Right renal cortex interstitium (tissue), 3 donors: ENCODE measurements at places on chromosomes 3 and 15. TPM values are rescaled to one million over a fixed set of nuclear protein-coding genes. Genes with fewer than 3 reads are reported as not detected.

- DNase-seq, result peak; percentile 73
Observed at GRCh38 chr15:77107531-77108355, 36.8 kb upstream of the TSPAN3 start.

DNA sequence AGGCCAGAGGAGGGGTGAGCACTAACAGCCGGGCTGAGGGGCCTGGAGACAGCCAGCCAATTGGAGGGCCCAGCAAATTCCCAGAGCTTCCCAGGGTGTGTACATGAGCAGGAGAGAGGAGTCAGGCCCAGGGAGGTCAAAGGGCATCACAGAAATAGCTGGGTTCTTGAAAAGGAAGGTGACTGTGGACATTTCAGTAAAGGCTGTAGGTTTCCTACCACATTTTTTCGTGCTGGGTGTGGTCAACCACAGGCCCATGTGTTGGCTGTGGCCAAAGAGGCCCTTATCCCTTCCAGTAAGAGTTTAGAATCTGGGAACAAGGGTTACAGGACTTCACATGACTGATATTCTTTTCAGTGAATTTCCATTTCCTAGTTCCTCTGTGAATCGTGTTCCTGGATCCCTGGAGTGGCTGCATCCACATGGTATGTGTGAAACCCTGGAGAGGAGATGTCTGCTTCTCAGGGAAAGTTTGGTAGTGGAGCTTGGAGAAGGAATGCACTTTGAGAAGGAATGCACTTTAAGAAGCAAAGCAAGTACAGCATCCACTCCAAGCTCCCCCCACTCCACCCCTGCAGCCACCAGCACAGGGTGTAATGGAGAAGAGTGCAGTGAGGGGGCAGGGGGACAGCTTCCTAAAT lies 73.2 kb upstream of the HEG1 start:
- no peak for DNase-seq

- DNase-seq, result no peak
Observed at GRCh38 chr3:150292891-150293290, 115.2 kb upstream of the TSC22D2 start.

GRCh38 chr3:131036986-131037385 lies 10.3 kb downstream of the NEK11 start:
- DNase-seq, result no peak

Gene SLC38A3
- polyA plus RNA-seq, result 5.0 TPM

Gene GCHFR
- 44.8 TPM for polyA plus RNA-seq

- no peak for DNase-seq
Observed at GRCh38 chr3:188488801-188489200, 334.8 kb downstream of the LPP start.

DNA sequence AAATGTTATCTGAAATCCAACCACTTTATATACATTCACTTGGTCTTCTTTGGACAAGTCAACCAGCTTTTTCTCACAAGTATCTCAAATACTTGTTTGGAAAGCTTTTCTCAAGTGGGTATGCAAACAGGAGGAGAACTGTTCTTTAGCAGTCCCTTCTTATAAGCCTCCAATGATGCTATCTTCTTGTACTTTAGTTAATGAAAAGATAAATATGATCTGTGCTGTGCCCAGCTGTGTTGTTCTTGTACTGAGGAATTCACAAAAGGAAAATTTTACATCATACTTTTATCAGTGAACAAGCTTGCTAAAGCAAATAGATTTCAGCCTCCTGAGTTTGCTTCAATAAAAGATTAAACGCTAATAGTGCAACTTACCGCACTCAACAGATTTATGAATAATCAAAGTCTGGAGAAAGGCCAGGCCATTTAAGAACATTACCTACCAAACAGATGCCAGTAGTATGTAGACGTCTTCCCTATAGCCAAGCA lies 395.2 kb downstream of the MECOM start:
- no peak for DNase-seq

Gene PLAAT1
- polyA plus RNA-seq, result 2.3 TPM

DNA sequence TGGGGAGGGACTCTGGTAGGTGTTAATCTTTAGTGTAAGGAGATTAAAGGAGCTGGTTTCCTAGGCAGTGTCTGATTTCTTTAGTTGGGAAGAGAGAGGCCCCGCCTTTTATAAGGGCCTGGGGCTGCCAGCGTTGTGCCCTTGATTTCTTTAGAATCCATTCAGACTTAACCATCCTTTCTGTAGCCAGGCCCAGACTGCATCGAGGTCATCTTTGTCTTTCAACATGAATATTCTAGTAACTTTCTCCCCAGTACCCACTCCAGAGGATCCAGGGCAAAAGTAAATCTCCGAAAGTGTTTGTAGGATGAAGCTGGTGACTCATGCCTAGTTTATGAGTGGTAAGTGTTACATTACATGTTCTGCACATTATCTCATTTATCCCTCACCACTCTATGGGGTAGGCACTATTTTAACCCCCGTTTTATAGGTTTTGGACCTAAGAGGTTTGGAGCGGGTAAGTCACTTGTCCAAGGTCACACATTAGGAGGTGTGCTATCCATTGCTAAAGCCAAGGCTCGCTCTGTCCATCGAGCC lies 11.8 kb upstream of the USP3 start:
- no peak for DNase-seq

- no peak for DNase-seq
Observed at GRCh38 chr3:69142090-69142489, 19.7 kb upstream of the LMOD3 start.

GRCh38 chr3:175325440-175325839 lies 466.3 kb downstream of the NAALADL2 start:
- DNase-seq, result no peak

DNA sequence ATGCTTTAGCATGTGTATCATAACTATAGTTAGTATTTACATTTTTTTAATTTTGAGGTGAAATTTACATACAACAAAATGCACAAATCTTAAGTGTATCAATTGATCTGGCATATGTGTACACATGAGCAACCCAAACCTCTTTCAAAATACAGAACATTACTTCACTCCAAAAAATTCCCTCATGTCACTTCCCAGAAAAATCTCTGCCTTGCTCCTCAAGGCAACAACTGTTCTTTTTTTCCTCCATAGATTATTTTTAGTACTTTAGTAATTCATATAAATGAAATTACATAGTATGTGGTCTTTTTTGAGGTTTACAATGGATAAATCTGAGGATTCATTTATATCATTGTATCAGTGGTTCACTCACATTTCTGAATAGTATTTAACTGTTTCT lies 84.9 kb downstream of the TRIM42 start:
- no peak for DNase-seq

Gene DLL4
- 9.1 TPM for polyA plus RNA-seq

- DNase-seq, result no peak
Observed at GRCh38 chr3:4993276-4994143, 14.3 kb downstream of the BHLHE40 start.

- DNase-seq, result peak; percentile 43
Observed at GRCh38 chr3:159273608-159274007, 471.8 kb downstream of the MFSD1 start.

DNA sequence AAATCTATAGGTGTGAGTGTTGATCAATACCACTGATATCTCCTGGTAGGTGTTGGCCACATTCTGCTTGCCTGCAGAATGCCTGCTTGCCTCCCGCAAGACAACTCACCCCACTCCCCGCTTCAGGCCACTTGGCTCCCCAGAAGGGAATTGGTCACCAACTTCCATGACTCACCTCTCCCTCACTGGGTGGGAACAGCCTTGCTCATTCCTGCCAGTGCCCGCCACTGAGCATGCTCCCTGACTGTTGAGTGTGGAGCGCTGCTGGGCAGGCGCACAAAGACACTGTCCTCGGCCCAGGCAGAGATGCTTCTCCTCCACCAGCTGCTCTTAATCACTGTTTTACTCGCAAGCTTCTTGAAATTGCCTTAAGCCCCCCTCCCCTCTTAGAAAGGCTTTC lies 57.3 kb upstream of the PPP2R3A start:
- DNase-seq, result no peak

- DNase-seq, result no peak
Observed at GRCh38 chr15:91845720-91846119, 7.8 kb upstream of the SLCO3A1 start.

DNA sequence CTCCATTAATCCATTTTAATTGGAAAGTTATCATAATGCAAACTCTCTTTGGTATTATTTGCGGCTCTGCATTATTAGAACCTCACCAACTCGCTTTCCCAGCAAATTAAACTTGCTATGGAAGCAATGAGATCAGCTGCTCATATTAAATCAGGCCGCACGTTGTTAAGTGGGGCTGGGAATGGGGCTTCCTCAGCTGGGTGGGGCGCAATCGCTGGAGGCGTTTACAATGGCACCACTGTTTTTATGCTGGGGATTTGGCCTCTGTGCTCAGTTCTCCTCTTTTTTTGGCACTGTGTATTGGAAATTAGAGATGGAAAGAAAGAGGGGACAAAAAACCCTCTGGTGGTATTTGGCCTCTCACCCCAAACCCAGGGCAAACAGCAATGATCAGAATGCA lies 72.2 kb downstream of the RPLP1 start:
- no peak for DNase-seq

DNA sequence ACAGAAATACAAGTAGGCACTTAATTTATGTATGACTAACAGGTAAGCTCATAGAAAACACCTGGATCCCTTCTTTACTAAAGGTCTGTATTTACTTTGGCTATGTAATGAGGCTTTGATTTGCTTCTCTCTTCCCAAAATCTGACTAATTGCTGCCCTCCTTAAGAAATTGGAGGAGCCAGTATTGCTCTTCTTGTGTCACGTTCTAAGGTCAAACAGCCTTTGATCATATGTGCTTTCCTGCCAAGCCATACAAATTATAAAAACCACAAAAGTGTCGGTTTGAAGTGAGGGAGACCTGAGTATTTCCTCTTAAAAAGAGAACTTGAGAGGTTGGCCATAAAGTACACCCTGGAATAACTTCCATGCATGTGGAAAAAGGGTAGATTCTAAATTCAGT lies 112.1 kb upstream of the MB21D2 start:
- no peak for DNase-seq

Gene SERPINI1
- polyA plus RNA-seq, result 42.6 TPM

Gene SIDT1
- 2.2 TPM for polyA plus RNA-seq

DNA sequence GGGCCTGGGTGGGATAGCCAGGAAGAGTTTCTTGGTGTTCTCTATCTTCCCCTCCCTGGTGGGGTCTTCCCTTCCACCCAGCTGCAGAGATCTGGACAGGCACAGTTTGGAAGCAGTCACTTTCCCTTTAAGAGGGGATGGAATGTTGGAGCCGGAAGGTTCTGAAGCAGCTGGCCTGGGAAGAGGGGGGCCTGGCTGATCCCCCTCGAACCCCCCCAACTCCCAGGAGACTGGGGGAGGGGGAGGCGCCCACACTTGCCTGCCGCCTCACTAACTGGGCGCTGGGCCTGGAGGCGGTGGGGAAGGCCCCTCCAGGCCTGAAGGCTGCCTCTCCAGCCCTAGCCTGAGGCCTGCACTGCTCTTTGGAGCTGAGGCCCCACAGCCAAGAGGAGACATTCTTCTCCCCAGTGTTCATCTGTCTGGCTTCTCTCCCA lies 1.4 kb downstream of the DVL3 start:
- DNase-seq, result no peak

DNA sequence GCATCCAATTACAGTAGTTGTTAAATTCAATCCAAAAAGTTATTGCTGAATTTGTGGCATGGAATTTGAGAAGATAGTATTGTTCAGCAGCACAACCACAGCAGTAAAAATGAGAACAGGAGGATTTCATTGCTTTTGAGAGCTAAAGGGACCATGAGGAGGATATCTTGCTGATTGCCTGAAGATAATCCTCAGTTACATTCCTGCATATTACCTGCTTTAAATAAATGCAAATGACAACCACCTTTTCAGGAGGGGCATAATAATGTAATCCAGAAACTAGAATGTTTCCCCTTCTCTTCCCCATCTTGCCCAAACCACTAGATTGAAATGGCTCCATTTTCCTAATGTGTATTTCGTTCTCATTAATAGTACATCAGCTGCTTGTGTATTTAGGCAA lies 35.2 kb upstream of the SLC2A2 start:
- no peak for DNase-seq

Gene ZNF445
- 20.4 TPM for polyA plus RNA-seq

Gene TBC1D2B
- polyA plus RNA-seq, result 28.7 TPM

DNA sequence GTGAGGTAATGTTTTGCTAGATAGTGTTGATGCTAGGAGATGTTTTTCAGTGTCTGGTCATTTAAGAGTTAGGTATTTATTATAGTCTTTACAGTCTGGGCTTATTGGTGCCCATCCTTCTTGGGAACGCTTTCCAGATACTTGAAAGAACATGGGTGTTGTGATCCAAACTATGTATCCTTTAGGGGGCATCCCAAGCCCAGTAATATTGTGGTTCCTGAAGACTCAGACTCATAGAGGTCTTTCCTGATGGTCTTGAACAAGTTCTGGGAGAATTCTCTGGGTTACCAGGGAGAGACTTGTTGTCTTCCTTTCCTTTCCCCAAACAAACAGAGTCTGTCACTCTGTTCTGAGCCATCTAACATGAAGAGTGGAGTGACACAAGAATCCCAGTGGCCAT lies 99.7 kb upstream of the LRRC3B start:
- no peak for DNase-seq

GRCh38 chr15:34621675-34622074 lies 38.2 kb upstream of the GOLGA8B start:
- DNase-seq, result no peak

DNA sequence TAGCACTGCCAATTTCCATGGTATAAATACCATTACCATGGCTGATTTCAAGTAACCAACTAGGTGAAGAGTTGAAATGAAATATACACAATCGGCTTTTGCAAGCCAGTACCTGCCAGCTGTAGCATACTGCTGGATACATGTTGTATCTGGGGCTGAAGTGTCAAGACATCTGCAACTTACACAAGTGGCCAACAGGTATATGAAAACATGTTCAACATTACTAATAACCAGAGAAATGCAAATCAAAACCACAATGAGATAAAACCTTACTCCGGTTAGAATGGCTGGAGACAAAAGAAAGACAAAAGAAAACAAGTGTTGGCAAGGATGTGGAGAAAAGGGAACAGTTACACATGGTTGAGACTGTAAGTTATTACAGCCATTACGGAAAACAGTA lies 11.6 kb downstream of the ATOSA start:
- no peak for DNase-seq

Gene DAZL
- not detected for polyA plus RNA-seq

Gene RBM6
- 107 TPM for polyA plus RNA-seq

GRCh38 chr3:12395349-12396012 lies 88.8 kb upstream of the TSEN2 start:
- no peak for DNase-seq

DNA sequence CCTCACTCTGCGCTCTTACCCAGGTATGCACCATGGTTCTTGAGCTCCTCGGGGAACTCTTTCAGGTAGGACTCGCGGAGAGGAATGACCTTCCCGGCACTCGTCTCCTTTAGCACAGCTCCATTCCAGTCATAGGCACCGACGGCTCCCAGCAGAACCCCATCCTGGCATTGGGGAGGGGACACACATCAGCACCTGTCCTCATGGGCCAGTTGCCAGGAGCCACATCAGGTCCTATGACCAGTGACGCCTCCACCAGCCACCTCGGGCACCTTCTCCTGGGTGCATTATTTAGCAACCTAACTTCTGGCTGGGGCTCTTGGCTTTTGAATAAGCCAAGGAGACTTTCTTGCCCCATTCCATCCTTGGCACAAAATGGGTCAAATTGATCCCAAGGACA lies 61.9 kb downstream of the FEM1B start:
- DNase-seq, result no peak
